ENCODE measurements at places on chromosomes 2 and 18. TPM values are rescaled to one million over a fixed set of nuclear protein-coding genes. Genes with fewer than 3 reads are reported as not detected.
A peak's percentile ranks its signal among the peaks of the same experiment; 100 is the strongest.

DNA sequence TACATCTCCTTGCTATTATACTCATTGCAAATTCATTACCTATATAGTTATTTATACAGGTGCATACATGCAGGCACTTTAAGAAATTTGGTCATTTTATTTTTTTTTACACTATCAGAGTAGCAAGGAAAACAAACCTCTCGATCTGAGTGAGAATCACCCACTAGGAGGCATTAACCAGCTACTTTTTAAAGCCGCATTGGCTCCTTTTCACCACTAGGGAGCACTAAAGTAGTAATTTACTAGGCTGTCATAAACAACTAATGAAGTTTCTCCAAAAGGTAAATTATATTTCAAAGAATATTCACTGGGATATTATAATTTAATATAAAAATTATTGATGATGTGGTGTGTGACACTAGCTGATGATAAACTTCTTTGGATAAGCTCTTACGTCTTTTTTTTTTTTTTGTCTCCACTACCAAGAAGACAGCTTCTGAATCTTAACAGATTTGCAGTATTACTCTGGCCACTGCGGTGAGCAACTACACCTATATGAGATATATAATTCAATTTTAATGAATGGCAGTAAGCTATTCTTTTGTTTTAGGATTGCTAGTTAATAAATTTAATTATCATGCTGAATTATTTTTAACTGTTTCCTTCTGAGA, 101.9 kb downstream of the NOL4 start:
- DNase-seq = no peak
- no peak overlapping the region for H3K4me3 ChIP-seq
- H3K27me3 ChIP-seq = no peaks in the 10 kb centered on the region
- H3K4me1 ChIP-seq = no peaks in the 10 kb centered on the region
- H3K27ac ChIP-seq = no peak overlapping the region
- no peaks in the 10 kb centered on the region for H3K36me3 ChIP-seq

GRCh38 chr2:229174794-229175496, 96.1 kb downstream of the PID1 start:
- DNase-seq = no peak
- H3K4me1 ChIP-seq = no peaks in the 10 kb centered on the region
- no peak overlapping the region for H3K27ac ChIP-seq

- no peaks in the 10 kb centered on the region for H3K4me1 ChIP-seq
- H3K4me3 ChIP-seq = peak overlapping the region; percentile 21
- no peaks in the 10 kb centered on the region for H3K27me3 ChIP-seq
- DNase-seq = no peak
Measured at GRCh38 chr2:223612501-223612900, 10.3 kb upstream of the SCG2 start.

Gene CKAP2L
- total RNA-seq = not detected

Gene RGPD8
- total RNA-seq = 5.3 TPM
